ENCODE measurements at places on chromosomes 16 and 17.

GRCh38 chr16:84631153-84631466 is 13.2 kb upstream of the COTL1 start:
- DNase-seq, result no peak

DNA sequence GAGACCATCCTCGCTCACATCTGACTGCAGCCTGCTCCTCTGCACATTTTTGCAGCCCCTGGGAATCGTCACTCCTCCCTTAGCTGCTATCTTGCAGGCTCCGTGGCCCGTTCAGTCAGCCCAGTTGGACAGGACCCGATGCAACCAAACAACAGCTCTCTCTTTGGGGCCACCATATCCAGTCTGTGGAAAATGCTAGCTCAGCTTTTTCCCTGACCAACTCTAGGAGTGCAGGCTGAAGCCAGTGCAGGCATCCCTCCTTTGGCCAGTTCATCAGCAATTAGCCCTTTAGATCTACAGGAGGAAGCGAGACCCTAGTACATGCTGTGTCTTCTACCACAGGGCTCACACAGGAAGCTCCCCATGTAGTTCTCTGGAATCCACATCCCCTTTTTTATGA is 182.1 kb downstream of the HS3ST3A1 start:
- no peak for DNase-seq

DNA sequence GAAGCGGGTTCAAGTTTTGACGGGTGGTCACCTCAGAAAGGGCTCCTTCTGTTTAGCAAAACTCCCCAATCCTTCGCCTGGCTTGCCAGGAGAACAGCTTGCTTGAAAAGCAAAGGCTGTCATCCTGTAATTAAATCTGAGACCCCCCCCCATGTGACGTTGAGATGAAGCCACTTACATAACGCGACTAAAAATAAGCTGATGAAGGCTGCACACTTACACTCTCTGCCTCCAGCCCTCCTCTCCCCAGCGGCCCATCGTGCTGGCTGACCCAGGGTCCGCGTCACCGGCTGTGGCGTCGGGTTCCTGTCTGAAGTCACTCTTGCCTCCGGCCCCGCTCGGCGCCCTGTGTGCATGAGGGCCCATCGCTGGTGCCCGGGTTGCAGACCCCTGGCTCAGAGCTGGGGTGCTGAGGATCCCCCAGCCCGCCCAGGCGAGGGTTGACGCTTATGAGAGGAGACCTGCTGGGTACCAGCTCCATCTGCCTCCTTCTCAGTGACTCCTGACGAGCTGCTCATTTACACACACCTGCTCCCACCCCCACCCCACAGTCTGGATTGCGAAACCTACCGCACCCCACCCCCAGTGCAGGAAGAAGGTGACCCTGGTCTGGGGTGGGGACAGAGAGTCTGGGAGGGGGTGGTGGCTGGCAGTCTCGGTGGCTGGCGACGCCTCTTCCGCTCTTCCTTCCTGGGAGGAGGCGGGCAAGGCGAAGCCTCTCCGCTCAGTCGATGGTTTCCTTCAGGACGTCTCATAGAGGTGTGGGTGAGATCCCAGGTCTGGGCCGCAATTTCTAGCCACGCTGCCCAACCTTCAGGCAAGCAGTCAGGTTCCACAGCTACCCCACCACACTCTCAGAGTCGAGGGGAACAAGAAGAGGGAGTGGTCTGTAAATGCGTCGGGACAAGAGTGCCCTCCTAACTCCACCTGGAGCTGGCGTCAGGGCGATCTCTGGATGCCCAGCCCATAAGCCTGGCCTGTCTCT is 3.1 kb upstream of the BAIAP2 start:
- DNase-seq, result no peak

GRCh38 chr17:77354670-77355455 is 214.1 kb downstream of the SEC14L1 start:
- DNase-seq, result no peak

- DNase-seq, result no peak
Measured at GRCh38 chr16:84482001-84482891, 22.2 kb downstream of the MEAK7 start.

GRCh38 chr16:57730771-57731730 is 4.5 kb upstream of the KATNB1 start:
- no peak for DNase-seq

- peak; percentile 13 for DNase-seq
Measured at GRCh38 chr16:4461250-4462085, 13.0 kb downstream of the NMRAL1 start.

DNA sequence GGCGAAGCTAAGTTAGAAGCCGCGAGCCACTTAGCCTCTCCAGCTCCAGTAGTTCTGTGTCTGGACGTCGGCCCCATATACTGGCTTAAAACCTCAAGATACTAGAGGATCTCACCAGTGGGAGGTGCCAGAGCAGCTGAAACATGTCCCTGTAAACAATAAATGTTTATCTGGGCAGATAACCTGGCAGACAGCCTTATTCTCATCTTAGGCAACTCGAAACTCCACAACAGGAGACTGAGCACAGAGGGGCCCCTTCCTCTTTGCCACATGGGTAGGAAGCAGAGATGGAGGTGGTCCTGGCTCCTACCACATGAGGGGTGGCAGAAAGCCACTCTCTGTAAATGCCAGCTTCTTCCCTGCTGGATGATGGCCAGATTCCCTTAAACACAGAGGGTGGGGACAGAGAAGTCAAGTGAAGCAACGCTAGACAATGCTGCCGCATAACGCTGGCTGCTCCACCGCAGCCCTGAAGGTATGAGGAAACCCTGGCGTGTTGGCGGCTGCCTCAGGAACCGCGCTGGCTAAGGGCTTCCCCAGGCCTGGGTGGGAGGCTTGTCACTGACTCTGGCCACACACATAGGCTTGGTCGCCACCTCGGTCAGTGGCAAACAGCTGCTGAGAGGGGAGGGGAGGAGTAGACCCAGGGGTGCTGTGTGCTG is 67.9 kb downstream of the HIC1 start:
- no peak for DNase-seq

DNA sequence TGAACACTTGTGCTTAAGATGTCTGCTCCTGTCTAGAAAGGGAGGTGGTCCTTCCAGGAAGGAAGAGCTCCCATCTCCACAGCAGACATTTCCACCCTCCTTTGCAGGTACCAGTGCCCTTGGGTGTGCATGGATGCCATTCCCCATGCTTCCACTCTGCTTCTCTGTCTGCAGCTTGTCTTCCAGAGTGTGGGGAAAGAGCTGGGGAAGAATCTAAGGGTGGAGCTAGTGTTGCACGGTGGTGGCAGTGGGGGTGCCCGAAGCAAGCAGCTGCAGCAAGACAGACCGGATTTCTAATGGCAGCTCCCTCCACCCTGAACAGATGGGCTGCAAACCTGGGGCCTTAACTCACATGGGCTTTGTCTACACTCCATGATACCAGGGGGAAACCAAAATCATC is 22.6 kb upstream of the HOXB13 start:
- DNase-seq, result no peak

DNA sequence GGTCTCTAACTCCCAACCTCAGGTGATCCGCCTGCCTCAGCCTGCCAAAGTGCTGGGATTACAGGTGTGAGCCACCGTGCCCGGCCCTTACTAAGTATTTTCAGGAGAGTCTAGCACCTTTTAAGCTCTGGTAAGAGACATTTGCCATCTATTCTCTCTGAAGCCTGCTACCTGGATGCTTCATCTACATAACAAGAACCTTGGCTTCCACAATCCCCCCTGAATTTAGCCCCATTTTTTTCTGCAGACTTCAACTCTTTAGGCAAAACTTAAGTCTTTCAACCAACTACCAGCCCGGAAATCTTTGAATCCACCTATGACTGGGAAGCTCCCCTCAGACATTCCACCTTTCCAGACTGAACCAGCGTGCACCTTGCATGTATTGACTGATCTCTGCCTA is 14.0 kb upstream of the UBE2I start:
- no peak for DNase-seq

DNA sequence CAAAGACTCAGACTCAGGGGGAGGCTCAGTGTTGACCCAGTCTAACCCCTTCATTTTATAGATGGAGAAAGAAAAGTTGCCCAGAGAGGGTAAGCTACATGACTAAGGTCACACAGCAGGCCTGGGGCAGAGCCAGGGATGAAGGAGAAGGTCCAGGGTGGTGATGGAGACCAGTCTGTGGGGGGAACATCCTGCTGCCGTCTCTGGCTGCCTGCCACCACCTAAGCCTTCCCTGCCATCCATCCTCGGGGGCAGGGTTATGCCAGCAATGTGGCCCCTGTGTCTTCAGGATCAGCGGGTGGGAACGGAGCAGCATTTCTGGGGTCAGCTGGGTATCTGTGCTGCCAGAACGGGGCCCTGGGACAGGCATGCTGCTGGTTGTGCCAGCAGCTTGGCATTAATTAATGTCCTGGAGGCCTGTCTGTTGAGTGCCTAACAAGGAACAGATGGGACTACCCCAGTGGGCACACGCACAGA is 5.5 kb downstream of the DOK4 start:
- no peak for DNase-seq

- DNase-seq, result peak; percentile 94
Measured at GRCh38 chr17:38867179-38867967, 2.5 kb upstream of the LASP1 start.

- DNase-seq, result no peak
Measured at GRCh38 chr16:86734543-86735460, 156.5 kb downstream of the FOXL1 start.

- peak; percentile 71 for DNase-seq
Measured at GRCh38 chr17:46082257-46082656, 83.2 kb downstream of the STH start.

DNA sequence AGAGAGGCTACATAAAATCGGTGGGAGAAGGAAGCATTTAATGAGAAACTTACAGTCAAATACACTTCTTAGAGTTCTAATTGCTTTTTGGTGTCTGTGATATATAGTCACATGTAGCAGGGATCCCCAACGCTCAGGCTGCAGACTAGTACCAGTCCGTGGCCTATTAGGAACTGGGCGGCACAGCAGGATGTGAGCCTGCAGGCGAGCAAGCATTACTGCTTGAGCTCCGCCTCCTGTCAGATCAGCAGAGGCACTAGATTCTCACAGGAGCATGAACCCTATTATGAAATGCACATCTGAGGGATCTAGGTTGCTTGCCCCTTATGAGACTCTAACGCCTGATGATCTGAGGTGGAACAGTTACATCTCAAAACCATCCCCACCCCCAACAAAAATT is 158.5 kb downstream of the TANC2 start:
- DNase-seq, result no peak

DNA sequence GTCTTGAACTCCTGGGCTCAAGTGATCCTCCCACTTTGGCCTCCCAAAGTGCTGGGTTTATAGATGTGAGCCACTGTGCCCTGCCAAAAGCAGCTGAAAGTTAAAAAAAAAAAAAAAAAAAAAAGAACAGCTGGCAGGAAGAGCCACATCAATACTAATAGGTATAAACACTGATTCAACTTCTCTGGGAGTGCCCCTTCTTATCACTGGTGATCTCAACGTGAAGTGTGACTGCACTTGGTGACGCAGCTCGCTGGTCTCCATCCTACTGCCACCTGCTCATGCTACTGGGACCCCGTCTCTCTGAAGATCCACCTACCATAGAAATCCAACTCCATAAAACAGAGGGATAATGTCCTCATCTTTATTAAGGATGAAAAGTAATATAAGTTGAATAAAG is 40.8 kb downstream of the RNF157 start:
- no peak for DNase-seq

DNA sequence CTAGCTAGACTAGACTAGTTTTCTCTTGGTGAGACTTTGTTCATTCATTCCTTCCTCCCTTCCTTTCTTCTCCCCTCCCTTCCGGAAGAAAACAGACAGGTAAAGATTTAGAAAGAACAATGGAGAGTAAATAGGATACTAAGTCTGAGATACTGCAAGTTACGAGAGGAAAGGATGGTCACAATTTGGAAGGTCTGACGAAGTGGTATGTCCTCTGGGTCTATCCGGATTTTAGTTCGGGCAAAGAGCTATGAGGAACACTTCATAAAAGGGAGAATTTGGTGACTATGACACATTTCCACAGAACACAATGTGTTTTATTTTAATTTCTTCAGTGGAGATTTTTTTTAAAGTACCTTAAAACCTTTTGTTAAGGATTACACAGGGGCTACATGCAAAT is 107.7 kb downstream of the BRIP1 start:
- no peak for DNase-seq

DNA sequence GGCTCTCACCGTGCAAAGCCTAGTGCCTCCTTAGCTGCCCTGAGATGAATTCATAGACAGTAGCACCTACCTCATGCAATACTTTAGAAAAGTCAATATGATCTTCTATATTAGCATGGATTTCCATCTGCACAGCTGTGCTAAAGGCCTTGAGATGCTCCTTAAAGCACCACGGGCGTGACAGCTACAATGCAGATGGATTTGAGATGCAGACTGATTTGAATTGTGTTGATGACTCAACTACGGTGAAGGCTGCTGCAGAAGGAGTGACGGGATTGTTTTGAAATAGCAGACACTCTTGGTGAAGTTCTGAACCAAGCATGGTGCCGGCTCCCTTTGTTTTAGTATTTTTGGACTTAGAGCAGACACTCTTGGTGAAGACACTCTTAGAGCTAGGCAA is 88.2 kb downstream of the SPECC1 start:
- DNase-seq, result no peak

- DNase-seq, result no peak
Measured at GRCh38 chr16:89481356-89481955, 8.9 kb downstream of the ANKRD11 start.

- DNase-seq, result no peak
Measured at GRCh38 chr17:74239172-74239571, 25.8 kb downstream of the TTYH2 start.

DNA sequence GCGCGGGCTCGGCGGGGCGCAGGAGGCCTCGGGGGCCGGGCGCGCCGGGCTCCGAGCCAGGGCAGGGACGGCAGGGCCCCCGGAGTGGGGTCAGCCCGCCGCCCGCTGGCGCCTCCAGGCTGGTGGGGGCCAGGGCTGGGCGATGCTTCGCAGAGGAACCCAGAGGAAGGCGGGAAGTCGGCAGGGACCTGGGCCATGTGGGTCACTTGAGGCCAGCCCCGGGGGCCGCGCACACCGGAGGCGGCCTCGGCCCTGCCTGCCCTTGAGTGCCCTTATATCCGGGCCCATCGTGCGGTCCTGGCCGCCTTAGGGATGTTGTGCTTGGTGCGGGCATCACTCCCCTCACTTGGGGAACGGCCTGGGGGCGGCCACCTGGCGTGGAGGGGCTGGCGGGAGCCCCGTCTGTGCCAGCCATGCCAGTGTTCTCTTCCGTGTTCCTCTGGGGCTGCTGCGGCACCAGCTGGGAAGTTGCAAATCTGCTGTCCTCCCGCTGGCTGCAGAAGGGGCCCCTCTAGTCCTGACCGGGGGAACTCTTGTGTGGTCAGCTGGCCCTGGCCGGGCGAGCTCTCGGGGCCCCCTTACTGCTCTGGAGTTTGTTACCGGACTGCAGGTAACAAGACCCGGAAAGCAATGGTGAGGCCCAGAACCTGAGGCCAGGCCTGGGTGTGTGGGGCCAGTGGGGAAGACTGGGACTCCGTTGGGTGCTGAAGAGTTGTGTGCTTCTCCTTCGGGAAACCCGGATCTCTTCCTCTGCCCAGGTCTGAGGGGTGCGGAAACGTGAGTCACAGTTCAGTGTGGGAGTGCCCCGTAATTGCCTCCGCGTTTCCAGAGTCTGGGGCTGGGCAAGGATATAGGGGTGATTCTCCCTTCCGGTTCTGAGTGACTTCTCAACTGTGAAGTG is 849 bp downstream of the CAPN15 start:
- DNase-seq, result peak; percentile 44

GRCh38 chr16:86305440-86305839 is 204.9 kb upstream of the FOXF1 start:
- DNase-seq, result no peak

GRCh38 chr16:66620429-66620795 is 15.9 kb downstream of the CMTM3 start:
- no peak for DNase-seq

GRCh38 chr16:81879625-81880024 is 100.5 kb downstream of the PLCG2 start:
- peak; percentile 38 for DNase-seq
